ENCODE measurements at places on chromosomes 13 and 19.
A peak's percentile ranks its signal among the peaks of the same experiment; 100 is the strongest.

DNA sequence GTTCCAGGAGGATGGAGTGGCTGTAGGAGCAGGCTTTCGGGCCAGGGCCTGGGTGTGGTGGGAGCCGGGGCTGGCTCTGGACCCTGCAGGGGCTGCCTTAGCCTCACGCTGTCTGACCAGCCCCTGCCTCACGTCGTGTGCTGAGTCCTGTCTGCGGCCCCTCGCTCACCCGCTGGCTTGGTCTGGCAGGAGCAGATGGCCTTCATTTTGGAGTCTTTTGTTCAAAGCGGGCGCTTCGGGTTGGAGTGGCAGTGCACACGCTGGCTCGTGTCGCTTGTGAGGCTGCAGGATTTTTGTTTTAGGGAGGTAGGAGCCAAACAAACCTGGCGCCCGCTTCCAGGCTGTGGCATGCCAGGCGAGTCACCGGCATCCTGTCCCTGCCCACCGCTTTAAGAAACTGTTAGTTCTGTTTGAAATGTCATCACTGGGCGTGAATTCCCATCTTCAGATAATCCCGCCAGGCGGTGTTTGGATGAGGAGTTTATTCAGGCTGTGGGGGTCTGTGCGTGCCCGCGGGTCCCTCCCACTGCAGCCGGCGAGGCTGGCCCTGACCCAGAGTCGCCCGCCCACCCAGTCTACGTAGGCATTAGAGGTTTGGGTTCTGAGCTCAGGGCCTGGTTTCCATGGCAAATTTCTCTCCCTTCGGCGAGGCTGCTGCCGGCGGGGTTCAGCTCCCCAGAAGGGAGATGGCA is 89.8 kb downstream of the KDM4B start:
- DNase-seq = peak; percentile 43

- no peak for DNase-seq
Observed at GRCh38 chr13:34066344-34066743, 248.4 kb downstream of the RFC3 start.

GRCh38 chr13:25192936-25193335 is 20.8 kb upstream of the AMER2 start:
- DNase-seq = no peak

GRCh38 chr13:71378961-71379905 is 487.8 kb downstream of the DACH1 start:
- DNase-seq = no peak

DNA sequence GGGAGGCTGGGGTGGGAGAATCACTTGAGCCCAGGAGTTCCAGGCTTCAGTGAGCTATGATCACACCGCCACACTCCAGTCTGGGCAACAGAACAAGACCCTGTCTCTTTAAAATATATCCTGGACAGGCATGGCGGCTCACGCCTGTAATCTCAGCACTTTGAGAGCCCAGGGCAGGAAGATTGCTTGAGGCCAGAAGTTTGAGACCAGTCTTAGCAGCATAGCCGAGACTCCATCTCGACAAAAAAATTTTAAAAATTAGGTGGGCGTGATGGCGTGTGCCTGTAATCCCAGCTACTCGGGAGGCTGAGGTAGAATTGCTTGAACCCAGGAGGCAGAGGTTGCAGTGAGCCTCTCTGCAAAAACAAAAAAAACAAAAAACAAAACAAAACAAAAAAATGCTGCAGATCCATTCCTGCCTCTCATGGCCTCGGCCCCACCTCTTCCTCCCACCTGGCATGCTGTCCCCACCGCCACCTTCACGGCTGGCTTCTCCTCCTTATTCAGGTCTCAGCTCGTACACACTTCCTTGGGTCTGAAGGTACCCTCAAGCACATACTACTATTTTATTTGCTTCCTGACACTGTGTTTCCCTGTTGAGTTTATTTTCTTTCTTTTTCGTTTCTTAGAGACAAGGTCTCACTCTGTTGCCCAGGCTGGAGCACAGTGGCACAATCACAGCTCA is 5.3 kb downstream of the RFX1 start:
- no peak for DNase-seq

GRCh38 chr13:29943273-29943672 is 92.9 kb upstream of the UBL3 start:
- DNase-seq = no peak

- DNase-seq = no peak
Observed at GRCh38 chr13:72757792-72758535, 23.7 kb downstream of the DIS3 start.

GRCh38 chr19:6668691-6669090 is 1.3 kb downstream of the TNFSF14 start:
- DNase-seq = no peak

- DNase-seq = no peak
Observed at GRCh38 chr13:50644081-50644871, 199.2 kb downstream of the DLEU7 start.

DNA sequence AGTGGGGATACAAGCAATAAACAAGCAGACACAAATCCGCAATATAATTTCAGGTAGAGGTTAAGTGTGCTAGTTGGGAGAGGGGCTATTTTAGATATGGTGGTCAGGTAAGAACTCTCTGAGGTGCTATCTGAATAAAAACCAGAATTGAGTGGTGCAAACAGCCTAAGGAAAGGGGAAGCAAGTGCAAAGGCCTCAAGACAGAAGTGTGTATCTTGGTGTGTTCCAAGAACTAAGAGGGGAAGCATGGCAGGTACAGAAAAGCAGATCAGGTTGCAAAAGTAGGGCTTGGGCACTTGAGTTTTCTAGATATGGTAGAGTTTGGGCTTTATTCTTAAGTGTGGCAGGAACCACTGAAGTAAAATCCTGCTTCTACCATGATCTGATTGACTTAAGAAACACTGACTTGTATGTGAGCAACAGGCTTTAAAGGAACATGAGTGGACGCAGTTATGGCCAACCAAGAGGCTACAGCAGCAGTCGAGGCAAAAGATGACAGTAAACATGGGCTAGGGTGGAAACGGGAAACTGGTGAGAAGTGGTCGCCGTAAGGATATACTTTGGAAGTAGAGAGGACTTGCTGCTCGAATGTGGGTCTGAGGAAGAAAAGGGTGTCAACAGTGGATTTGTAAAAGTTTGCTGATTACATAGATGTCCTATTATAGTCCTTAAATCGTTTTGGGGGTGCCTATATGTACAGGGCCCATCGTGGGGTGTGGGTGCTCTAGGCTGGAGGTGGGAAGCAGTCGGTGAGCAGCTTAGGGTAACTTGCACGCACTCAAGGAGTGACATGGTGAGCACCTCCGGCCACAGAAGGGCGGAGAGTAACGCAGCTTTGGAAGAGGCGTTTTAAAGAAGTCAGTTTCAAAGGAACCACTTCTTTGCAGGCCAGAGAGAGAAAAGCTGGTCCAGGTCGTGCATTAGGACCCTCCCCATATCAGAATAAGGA is 677 bp downstream of the TGDS start:
- no peak for DNase-seq

GRCh38 chr19:35555301-35556005 is 8.0 kb downstream of the ATP4A start:
- DNase-seq = no peak

- peak; percentile 30 for DNase-seq
Observed at GRCh38 chr13:25466880-25467279, 95.1 kb downstream of the ATP8A2 start.

DNA sequence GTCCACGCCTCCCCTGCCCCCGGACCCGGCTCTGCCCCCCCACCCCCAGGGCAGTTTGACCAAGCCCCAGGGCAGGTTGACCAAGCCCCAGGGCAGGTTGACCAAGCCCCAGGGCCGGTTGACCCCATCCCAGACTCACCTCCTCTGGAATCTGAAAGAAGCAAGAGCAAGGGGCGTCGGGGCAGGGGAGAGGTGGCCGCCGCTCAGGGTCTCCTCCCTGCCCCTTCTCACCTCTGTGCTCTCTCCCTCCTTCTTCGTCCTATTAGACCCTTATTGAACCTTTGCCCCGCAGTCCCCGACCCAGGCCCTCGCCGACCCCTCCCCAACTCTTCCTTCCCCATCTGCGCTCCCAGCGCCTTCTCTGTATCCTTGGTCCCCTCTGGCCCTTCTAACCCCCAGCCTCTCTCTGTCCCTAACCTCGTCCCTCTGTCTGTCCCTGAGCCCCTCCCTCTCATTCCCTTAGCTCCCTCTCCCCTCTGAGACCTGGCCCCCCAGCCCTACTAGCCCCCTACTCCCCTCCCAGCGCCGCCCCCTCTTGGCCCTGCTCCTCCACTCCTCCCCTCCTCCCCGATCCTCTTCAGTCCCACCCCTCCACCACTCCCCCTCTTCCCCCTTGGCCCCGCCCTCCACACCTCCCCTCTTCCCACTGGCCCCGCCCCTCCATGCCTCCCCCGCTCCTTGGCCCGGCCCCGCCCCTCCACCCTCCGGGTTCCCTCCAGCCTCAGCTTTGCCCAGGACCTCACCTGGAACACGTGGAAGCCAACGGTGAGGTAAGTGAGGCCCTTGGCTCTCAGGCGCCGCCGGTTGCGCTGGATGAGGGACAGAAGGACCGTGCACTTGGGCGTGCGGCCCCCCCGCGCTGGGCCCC is 7.6 kb downstream of the CAPN12 start:
- no peak for DNase-seq

DNA sequence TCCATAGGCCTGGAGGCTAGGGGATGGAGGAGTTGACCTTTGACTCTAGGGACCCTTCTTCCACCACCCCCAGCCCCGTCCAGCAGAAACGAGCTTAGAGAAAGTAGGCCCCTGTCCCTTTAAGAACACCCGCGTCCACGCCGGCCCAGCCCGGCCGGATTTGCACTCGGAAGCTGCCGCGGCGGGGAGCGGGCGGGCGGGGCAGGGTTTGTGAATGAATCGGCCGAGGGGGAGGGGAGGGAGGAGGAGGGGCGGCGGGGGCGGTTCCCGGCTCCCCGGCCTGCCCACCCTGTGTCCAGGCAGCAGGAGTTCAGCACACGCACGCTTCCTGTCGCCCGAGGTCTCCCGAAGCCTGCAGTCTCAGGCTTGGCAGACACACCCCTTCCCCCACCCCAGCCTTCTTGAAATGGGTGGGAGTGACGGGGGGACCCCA is 1.5 kb downstream of the UNC13A start:
- no peak for DNase-seq

- DNase-seq = no peak
Observed at GRCh38 chr13:59061621-59062020, 1102.1 kb downstream of the DIAPH3 start.

DNA sequence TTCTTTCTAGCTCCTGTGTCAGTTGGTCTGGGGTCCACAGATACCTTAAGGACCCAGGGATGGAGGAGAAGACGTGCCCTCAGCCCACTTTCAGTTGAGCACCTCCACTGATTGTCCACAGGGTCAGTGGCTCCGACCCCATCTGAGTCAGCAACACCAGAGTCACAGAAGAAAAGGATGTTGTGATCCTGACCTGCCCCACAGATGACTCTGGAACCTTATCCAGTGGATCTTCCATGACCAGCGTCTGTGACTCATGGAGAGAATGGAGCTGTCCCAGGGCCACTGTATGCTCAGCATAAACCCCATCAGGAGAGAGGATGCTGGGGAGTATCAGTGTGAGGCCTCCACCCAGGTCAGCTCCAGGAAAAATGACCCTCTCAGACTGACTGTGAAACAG is 22.0 kb downstream of the CEACAM4 start:
- no peak for DNase-seq

DNA sequence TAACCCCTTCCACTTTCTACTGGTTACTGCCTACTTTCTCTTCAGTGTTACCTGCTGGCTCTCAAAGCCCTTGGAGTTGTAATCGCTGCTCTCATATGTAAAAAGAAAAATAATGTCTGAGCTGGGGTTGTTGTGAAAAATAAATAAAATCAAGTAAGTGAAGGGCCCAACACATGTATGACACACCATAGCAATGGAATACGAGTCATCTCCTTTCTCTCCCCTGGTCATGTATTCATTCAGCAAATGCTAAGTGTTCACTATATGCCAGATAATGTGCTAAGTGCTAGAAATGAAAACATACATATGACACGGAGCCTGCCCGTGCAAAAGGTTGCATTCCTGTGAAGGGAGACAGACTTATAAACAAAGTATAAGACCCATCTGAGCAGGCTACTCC is 535.0 kb downstream of the RFC3 start:
- DNase-seq = no peak

GRCh38 chr13:100209857-100210825 is 121.2 kb downstream of the PCCA start:
- no peak for DNase-seq

- DNase-seq = no peak
Observed at GRCh38 chr13:94028650-94029049, 450.8 kb downstream of the DCT start.

DNA sequence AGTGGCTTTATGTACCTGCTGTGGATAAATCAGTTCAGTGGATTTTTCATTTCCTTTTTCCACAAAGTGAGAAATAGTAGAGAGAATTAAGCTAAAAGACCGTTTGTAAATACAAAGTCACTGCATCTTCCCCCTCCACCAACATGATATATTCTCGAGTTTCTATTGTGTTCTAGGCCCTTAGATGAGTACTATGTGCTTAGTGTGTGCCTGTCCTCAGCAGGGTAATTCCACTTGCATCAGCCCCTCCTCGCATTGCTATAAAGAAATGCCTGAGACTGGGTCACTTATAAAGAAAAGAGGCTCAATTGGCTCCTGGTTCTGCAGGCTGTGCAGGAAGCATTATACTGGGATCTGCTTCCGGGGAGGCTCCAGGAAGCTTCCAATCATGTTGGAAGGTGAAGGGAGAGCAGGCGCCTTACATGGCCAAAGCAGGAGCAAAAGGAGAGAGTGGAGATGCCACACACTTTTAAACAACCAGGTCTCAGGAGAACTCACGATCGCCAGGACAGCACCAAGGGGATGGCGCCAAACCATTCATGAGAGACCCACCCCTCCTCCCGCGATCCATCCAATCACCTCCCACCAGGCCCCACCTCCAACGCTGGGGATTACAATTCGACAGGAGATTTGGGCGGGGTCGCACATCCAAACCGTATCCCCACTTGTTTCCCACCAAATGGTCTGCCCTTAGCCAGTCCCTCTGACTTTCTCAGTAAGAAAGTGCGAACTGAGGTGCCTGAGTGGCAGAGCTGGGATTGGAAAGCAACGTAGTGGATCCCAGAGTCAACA is 102.3 kb upstream of the ABCC4 start:
- no peak for DNase-seq

DNA sequence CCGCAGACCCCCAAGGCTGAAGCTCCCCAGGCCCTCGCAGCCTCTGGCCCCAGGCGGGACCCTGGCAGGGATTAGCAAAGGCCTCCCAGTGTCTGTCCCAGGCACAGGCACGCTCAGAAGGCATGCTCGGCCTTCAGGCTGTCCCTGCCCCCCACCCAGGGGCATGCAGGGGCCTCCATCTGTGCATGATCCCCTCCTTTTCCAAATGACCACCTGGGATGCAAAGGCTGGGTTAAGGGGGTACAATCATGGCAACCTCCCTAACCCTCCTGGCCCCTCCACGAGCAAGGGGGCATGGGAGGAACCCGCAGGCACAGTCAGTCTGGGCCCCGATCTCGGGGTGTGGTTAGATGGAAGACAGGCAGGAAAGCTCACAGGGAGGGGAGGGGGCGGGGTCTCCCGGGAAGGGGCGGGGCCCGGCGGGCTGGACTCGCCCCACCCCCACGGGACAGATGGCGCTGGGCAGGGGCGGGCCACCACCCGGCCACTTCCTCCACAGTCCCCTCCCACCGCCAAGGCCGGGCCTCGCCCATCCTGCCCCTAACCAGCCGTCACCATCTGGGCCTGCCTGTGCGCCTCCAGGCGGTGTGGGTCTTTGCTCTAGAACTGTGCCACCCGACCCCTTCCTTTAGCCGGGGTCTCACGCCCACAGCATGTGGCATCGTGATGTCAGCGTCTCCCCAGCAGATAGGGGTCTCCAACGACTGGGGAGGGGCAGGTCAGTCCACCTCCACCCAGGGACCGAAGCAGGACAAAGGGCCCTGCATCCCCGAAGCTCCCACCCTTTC is 7.0 kb upstream of the REXO1 start:
- peak; percentile 80 for DNase-seq

- no peak for DNase-seq
Observed at GRCh38 chr13:112859128-112859816, 109.7 kb upstream of the MCF2L start.
